ENCODE measurements at places on chromosomes 16 and 17. TPM values are rescaled to one million over a fixed set of nuclear protein-coding genes. Genes with fewer than 3 reads are reported as not detected.

DNA sequence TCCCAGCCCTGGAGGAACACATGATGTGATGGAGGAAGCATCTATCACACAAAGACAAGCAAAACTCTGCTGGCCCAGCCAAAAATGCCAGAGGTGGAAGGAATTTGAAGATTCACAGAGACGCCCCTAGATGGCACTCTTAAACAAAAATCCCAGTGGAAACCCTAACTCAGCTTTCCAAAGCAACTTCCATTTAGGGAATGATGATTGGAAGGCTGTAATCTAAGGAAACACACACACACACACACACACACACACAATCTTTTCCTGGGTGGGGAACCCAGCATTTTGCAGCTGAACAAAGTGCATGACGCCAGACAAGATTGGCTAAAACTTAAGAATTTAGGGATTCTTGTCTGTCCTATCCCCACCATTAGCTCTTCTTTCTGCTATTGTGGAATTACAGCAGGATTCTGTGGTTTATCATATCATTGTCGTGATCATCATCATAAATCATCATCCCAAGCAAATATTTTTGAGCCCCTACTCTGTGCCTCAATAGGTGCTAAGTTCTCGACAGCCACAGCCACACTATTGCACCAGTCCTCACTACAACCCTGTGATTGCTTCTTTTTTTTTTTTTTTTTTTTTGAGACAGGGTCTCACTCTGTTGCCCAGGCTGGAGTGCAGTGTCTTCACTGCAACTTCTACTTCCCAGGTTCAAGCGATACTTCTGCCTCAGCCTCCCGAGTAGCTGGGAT is 1.6 kb upstream of the LDAF1 start:
- DNase-seq, result no peak

- no peak for DNase-seq
These were observed 30.0 kb downstream of the APPBP2 start for GRCh38 chr17:60496041-60496440.

DNA sequence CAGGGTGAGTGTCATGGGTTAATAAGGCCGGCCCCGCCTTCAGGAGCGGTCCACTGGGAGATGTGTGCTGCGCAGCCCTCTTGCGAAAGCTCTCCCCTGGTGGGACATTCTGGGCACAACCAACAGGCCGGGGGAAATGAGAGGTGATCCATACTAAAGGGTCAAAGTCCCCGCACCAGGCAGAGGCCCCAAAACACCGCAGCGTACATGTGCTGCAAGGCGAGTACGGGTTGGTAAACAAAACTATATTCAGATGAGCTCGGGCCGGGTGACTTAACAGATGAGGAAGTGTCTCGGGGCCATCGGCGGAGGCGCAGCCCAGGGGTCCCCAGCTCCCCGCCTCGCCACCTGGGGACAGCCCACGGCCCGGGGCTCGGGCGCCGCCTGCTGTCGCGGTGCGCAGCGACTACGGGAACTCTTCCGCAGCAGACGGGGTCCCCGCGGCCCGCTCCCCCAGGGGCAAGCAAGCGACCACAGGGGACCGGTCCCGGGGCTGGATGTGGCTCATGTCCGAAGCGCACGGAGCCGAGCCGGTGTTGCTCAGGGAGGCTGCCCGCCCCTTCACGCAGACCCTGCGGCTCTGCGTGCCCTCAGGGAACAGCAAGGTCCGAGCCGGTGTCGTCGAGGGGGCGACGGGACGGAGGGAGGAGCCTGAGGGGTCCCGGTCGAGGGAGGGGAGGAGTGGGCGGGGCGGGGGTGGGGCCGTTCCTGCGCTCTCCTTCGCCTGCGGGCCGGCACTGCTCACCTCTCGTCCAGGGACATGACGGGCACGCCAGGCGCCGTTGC is at the start of gene RAB37:
Gene RAB37, plus strand, starts transcription at position 744 of the 786 bp plus-strand sequence. Its CDS starts 17 bp downstream, at position 761.
- peak; percentile 91 for DNase-seq

GRCh38 chr17:1485423-1486376 is 6.8 kb downstream of the MYO1C start:
- DNase-seq, result no peak

- no peak for DNase-seq
These were observed 47.2 kb upstream of the SKAP1 start for GRCh38 chr17:48477221-48477620.

GRCh38 chr17:32783602-32784001 is 93.3 kb downstream of the MYO1D start:
- DNase-seq, result peak; percentile 43

DNA sequence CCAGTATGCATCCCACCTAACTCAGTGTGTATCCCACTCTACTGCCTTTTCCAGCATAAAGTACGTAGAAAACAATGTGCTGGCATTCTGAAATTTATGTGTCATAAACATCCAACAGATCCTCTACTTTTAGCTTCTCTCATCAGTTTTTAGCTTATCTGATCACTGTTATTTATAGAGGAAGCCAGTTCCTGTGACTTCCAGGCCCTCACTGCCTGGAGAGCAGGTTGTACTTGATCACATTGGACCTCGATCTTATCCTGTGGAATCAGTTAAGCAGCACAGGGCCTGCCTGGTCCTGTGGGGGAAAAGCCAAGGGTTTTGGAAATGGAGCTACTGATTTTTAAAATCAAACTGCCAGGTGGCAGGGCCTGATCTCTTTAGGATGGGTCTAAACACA is 30.8 kb downstream of the PRSS54 start:
- no peak for DNase-seq

DNA sequence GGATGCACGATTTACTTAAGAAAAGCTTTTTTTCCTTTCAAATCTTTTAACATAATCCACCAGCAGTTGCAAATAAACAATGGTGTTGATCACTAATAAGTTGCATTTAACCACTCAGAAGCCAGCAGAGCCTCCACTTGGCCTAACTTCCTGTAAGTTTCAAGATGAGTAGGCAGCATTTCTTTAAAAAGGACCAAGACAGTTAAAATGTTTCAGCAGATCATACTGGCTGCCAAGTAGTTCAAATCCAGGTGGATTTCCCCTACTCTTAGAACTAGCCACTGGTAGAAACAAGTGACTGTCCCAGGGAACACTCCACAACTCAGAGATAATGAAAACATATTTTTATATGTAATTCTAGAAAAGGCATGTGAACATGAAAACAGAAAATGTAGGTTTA is 17.0 kb upstream of the RFFL start:
- DNase-seq, result no peak

DNA sequence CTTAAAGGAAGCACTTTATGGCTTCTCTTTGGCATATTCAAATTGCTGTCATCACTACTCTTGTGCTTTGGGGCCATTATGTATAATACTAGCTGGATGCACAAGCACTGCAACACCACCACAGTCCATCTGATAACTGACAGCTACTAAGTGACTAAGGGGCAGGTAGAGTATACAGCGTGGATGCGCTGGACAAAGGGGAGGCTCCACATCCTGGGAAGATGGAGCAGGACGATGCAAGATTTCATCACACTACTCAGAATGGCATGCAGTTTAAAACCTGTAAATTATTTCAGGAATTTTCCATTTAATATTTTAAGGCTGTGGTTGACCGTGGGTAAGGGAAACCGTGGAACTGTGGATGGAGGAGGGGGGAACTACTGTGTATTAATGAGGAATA is 25.0 kb downstream of the MPRIP start:
- no peak for DNase-seq

- no peak for DNase-seq
These were observed 231.4 kb upstream of the RPL38 start for GRCh38 chr17:73972056-73972455.

DNA sequence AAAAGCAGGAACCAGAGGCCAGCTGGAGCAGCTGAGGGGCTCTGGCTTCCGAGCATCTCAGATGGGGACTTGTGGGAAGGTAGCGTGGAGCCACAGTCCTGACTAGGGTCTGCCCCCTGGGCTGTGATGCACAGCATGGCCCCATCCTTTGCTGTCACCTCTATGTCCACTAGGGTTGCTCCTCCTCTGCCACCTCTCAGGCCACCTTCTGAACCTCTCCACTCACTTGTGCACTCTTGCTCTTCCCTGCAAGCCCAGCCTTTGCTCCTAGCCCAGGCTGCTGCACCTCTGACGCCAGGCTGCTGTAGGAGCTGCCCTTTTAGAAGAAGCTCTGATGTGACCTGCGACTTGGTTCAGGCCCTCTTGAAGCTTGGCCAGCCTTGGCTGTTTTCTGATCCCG is 24.3 kb upstream of the SMPD3 start:
- no peak for DNase-seq

- no peak for DNase-seq
These were observed 25.2 kb downstream of the NLRP1 start for GRCh38 chr17:5558815-5559785.

DNA sequence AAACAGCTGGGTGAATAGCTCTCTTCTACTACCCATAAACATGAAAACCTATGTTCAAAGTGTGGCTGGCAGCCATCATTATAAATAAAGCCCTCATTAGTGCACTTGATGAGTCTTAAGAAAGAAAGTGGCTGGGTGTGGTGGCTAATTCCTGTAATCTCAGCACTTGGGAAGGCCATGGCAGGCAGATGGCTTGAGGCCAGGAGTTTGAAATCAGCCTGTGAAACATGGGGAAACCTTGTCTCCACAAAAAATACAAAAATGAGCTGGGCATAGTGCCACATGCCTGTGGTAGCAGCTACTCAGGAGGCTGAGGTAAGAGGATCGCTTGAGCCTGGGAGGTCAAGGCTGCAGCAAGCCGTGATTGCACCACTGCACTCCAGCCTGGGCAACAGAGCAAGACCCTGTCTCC is 28.3 kb upstream of the APPBP2 start:
- no peak for DNase-seq

DNA sequence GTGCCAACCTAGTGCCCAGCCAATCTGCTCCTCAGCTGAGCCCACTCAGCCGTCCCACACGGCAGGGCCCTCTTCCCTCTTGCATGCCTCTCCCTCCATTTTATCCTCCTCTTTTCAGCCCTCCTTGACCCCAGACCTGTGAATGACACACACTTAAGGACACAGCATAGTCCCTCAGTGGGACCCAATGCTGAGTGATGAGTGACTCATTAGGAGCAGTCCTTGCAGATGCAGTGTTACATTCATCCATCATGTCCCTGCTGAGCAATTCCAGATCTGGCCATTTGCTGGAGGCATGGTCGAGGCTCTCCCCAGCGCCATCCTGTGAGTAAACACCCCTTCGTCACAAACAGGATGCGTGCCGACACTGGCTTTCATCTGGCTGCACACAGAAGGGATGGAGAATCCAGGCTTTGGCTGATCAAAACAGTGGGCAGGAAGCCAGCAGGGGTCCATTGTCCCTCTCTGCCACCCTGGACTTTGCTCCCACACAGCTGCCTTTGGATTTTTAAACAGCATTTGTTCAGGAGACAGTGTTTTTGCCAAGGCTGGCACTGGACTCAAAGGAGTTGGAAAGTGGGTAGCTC is 122.6 kb downstream of the AXIN2 start:
- no peak for DNase-seq

- DNase-seq, result no peak
These were observed 83.2 kb downstream of the CNTNAP4 start for GRCh38 chr16:76360404-76360803.

GRCh38 chr17:65228734-65229620 is 91.8 kb downstream of the RGS9 start:
- DNase-seq, result peak; percentile 87

GRCh38 chr17:45787044-45787443 is 2.9 kb downstream of the CRHR1 start:
- DNase-seq, result no peak

DNA sequence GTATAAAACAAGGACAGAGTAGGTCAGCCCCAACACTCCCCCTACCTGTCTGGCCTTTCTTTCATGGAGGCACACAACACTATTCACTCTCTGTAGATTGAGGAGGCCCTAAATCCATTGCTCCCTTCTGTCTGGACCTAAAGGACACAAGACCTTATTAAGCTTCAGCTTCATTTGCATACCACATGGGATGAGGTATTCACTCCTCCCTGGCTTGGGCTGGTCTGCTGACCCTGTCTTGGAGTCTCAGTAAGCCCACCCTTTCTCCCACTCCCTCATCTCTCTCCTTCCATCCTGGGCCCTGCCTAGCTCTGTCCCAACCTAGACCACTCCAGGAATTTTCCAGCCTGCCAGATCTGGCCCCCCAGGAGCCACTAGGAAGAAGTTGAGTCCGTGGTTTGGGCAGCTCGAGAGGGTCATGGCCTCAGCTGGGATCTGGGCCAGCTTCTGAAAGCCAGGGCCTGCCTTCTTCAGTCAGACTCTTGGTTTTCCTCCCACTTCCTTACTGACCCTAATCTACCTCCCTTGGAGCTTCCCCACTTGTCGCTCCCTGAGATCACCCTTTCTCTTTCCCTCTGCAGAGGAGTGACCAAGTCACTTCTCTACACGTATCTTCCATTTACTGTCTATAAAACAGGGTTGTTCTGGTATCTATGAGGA is 6.5 kb upstream of the LLGL1 start:
- DNase-seq, result no peak

- DNase-seq, result peak; percentile 72
These were observed 503 bp upstream of the PLCD3 start for GRCh38 chr17:45132572-45133463.

DNA sequence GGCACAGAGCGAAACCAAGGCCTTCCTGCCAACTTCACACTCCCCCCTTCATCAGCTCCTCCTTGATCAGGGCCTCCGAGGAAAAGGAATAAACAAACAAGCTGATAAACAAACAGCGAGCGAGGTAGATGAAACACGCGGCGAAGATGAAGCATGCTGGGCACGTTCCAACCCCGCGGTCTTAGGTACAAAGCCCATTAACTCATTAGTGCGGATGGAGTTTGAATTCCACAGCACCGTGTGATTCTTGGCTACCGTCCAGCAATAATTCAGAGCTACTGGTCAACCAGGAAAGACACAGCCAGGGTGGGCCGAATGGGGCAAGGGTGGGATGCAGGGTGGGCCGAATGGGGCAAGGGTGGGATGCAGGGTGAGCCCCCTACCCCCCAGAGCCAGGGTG is 67.3 kb downstream of the RBFOX3 start:
- DNase-seq, result no peak

SOX15 gene
- total RNA-seq, result 0.81 TPM

C16orf92 gene
- total RNA-seq, result not detected

OR1D2 gene
- total RNA-seq, result not detected

KRT16 gene
- total RNA-seq, result not detected

MYH13 gene
- not detected for total RNA-seq

AIPL1 gene
- not detected for total RNA-seq

MT1H gene
- not detected for total RNA-seq

HOXB4 gene
- 6.5 TPM for total RNA-seq

WNT9B gene
- total RNA-seq, result under 0.01 TPM

SLC43A2 gene
- total RNA-seq, result 39.6 TPM

USP43 gene
- total RNA-seq, result 3.8 TPM

ASPHD1 gene
- total RNA-seq, result 0.27 TPM

All from hematopoietic multipotent progenitor cell (in vitro differentiated cells).